ENCODE measurements at places on chromosomes 2 and 18. TPM values are rescaled to one million over a fixed set of nuclear protein-coding genes. Genes with fewer than 3 reads are reported as not detected.

GRCh38 chr2:179588486-179589145, 272.8 kb downstream of the ZNF385B start:
- no peaks in the 10 kb centered on the region for H3K36me3 ChIP-seq
- no peaks in the 10 kb centered on the region for H3K27me3 ChIP-seq
- H3K4me3 ChIP-seq = no peak overlapping the region
- no peak overlapping the region for H3K27ac ChIP-seq
- DNase-seq = no peak
- no peaks in the 10 kb centered on the region for H3K4me1 ChIP-seq

DNA sequence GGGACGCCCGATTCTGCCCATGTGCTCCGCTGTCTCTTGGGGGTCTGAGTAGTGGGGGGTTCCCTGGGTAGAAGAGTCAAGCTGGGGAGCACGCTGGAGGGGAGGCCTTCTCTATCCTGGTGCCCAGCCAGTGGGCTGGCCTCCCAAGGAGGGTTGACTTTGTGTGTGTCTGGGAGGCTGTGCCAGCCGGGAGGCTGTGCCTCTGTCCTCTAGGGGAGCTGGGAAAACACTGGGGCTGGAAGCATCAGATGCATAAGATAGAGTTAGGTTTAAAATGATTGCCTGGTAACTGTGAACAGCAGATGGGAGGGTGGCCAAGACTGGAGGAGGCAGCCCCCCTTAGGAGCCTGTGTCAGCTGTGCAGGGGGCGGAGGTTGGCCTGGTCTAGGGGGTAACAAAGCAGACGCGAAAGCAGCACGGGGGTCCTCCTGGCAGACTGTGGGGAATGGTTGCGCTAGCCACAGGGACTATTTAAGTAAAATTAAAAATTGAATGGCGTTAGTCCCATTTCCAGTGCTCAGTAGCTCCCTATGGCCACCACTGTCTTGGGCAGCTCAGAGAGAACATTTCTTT, 1.3 kb downstream of the ING5 start:
- H3K4me3 ChIP-seq = peak overlapping the region; percentile 54
- DNase-seq = no peak
- peaks cover 38% of the 10 kb centered on the region for H3K36me3 ChIP-seq

DNA sequence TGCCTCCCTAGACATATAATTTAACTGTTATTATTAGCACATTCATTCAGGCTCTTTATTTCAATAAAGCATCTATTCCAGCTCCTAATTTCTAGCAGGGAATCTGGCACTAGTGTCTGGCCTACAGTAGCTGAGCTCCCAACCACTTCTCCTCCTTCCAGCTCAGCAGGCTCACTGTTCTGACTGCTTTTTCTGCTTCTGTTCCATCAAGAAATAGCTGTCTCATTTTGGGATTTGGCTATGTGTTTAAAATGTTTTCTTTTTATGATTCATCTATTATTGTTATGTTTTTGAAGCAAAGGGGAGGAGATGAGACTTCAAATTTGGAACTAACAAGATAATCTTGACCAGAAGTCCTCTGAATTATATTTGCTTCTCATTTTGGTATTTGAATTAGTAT, 172.7 kb upstream of the SMAD7 start:
- H3K36me3 ChIP-seq = no peaks in the 10 kb centered on the region
- DNase-seq = no peak
- no peak overlapping the region for H3K27ac ChIP-seq
- H3K27me3 ChIP-seq = no peaks in the 10 kb centered on the region

DNA sequence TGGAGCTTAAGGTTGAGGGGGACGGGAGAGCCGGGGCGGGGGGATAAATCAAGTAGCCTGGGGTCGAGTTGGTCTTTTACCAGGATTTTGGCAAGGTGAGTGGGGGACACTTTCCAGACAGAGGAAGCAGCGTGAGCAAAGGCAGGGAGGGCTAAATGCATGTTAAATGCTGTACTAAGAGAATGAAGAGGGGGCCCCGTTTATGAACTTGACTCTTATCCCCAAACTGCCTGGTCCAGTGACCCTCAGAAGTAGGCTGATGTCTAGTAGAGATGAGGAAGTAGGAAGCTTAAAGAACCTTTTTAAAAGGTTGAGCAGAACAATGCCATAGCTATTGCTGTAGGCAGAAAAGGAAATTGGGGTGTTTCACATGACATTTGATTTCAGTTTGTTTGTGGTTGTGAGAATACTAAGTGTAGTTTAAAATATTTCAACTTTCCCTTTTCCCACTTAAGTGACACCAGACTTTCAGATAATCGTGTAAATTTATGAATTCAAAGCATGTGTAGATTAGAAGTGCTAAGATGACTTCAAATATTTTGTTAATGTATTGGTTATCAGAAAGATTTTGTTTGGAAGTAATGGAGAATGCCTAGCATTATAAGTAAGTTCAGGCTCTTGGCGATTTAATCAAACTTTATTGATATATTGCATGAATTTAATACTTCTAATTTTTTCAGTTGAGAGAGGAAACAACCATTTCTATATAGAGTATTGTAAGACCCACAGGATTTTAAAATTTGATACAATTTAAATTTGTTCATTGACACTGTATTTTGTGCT, 1.8 kb downstream of the REL start:
- peak overlapping the region; percentile 98 for H3K27ac ChIP-seq
- H3K36me3 ChIP-seq = no peaks in the 10 kb centered on the region
- DNase-seq = no peak
- peak overlapping the region; percentile 91 for H3K4me3 ChIP-seq

DNA sequence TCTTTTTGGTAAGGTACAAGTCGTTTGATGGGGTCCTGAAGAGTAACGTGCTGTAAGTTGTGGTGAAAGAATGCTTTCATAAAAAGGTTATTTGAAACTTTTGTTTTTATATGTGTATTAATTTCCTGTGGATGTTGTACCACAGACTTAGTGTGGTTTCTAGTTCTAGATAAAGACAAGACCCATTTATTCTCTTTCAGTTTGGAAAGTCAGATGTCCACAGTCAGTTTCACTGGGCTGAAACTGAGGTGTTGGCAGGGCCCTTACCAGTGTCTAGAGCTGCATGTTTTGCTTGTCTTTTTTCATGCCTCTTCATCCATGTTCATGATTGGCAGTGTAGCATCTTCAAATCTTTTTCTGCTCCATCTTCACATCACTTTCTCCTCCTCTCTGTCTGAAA, 22.1 kb upstream of the DOCK10 start:
- H3K4me3 ChIP-seq = no peak overlapping the region
- H3K27me3 ChIP-seq = no peaks in the 10 kb centered on the region
- H3K4me1 ChIP-seq = no peaks in the 10 kb centered on the region
- H3K36me3 ChIP-seq = no peaks in the 10 kb centered on the region
- H3K27ac ChIP-seq = no peak overlapping the region

- H3K27me3 ChIP-seq = no peaks in the 10 kb centered on the region
- H3K4me1 ChIP-seq = no peaks in the 10 kb centered on the region
- no peak overlapping the region for H3K4me3 ChIP-seq
- no peak overlapping the region for H3K27ac ChIP-seq
Measured at GRCh38 chr2:162308747-162309503, 9.6 kb downstream of the IFIH1 start.

DNA sequence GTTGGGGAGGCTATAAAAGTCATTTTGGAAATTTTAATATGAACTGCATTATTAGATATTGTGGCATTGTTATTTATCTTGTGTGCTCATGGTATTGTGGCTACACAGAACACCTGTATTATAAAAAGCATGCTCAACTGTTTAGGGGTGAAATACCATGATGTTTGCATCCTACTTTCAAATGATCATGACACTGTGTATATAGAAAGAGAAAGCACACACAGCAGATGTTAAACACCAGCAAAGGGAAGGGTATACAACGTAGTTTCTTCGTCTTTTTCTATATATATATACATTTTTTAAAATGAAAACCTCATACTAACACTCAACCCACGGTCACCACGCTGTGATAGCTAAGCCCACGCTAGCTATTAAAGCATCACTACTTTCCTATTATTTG, 27.1 kb downstream of the STARD7 start:
- no peaks in the 10 kb centered on the region for H3K27me3 ChIP-seq
- peaks cover 5% of the 10 kb centered on the region for H3K36me3 ChIP-seq
- no peak overlapping the region for H3K27ac ChIP-seq
- no peak overlapping the region for H3K4me3 ChIP-seq
- no peaks in the 10 kb centered on the region for H3K4me1 ChIP-seq
- no peak for DNase-seq

Gene INHBB
- total RNA-seq = 1.8 TPM

Gene ALPI
- total RNA-seq = not detected

Gene PARD6G
- 9.9 TPM for total RNA-seq

Gene CYP27A1
- 24.3 TPM for total RNA-seq
